ENCODE measurements at places on chromosomes 2 and 18.

GRCh38 chr2:209687323-209687969 lies 84.2 kb upstream of the UNC80 start:
- DNase-seq, result no peak

DNA sequence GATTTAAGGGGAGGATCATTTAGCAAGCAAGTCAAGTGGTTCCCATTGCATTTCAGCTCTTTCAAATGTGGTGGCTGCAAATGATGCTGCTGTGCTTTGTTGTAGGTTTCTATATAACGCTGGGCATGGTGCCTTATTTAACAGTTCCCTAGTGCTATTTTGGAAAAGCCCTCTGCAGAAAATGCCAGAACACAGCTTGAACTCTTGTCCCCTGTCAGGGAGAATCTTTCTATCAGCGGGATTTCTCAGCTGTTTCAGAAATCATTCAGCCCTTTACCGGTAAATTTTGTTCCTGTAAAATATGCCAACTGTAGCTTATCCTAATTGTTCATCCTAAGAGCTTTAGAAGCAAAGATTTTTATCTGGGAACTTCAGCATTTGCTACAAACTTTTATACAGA lies 77.8 kb upstream of the DTNA start:
- no peak for DNase-seq

DNA sequence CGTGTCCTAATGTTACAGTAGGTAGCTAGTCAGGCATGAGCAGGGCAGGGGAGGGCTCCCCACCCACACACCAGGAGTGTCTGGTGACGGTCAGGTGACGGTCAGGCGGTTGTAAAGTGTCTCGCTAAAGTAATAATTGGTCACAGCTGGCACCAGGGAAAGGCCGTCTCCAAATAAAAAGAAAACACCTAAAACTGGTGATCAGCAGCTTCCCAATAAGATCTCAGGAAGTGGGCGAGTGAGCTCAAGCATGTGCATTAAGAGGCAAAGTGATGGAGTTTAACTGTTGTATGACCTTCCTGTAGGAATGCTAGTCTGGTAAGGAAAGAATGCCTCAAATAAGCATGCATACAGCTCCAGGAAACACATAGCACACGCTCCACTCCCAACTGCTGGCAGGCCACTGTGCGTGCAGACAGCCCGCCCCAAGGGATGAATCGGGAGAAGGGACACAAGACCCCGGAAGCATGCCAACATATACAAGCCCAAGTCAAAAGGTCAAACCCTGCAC lies 177.1 kb downstream of the RNF144A start:
- no peak for DNase-seq

DNA sequence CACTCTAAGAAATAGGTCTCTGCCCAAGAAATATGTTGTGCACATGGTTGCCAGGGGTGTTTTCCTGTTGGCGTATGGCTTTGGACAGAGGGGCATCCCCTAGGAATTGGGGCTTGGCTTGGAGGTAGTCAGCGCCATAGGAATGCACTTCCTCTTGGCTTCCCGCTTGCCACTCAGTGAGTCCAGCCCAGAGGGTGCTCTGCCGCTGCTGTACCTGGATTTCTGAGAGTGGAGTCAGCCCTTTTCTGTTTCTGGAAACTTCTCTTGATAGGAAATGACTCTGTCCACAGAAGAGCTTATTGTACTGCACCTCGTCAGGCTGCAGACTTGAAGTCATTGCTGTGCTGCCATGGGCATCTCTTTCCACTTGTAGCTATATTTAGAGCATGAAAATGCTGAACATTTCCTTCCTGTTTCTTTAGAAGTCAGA lies 116.7 kb upstream of the MGAT5 start:
- no peak for DNase-seq

DNA sequence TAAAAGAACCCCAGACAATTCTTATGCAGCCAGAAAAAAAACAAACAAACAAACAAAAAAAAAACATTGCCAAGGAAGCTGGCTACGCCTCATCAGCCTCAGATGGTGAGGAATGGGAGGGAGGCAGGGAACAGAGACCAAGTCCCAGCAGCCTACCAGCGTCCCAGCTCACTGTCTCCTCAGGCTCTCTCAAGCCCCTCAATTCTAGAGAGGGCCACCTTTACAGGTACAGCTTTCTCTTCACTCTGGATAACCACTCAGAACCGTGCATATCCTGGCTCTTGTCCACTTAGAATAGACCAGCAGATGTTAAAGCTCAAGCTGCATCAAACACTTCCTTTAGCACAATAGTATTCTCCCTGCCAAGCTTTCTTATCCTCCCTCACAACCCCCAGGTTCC lies 263.1 kb upstream of the CHAC2 start:
- DNase-seq, result no peak

DNA sequence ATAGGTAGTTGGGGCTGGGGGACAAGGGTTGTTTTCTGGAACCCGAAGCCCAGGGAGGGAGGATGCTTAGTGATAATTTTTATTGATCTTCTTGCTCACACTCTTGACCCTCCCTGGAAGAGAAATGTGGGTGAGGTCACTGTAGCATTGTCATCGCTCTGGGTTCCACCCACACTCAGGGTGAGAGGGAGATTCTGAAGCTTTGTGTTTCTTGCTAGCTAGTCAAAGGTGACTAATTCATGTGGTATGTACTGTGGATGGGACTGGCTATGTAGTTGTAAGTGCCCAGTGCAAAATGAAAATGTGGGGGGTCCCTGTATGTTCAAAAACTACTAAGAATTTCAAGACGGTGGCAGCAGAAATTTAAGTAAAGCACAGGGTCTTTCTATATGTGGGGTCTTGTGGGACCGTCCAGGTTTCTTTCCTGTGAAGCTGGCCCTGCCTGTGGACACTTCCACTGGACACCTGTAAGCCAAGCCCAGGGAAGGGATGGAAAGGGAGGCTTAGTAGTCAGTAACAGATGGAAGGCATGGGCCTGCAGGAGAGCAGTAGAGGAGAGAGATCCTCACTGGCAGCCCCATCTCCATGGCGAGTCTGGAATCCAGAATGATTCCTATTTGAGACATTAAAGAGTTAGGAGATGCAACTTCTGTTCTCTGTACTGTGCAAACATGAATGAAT lies 35.0 kb downstream of the TSN start:
- DNase-seq, result no peak

DNA sequence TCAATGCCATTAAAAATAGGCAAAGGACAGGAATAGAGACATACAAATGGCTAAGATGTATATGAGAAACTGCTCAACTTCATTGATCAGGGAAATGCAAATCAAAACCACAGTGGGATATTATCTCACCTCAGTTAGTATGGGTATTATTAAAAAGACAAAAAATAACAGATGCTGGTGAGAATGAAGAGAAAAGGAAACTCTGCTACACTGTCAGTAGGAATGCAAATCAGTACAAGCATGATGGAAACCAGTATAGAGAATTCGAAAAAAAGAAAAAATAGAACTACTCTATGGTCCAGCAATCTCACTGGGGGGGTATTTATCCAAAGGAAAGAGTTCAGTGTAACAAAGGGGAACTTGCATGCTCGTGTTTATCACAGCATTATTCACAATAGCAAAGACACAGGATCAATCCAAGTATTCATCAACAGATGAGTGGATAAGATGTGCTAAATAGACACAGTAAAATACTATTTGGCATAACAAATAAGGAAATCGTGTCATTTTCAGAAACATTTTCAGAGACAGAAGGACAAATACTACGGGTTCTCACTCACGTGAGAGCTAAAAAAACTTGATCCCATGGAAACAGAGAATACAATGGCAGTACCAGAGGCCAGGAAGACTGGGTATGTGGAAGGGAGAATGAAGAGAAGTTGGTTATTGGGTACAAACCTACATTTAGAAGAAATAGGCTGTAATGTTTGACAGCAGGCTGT lies 60.6 kb downstream of the CCDC74A start:
- DNase-seq, result no peak

GRCh38 chr18:13703899-13704298 lies 22.5 kb downstream of the FAM210A start:
- DNase-seq, result no peak

- DNase-seq, result no peak
Measured at GRCh38 chr18:22302144-22302543, 115.6 kb downstream of the CTAGE1 start.

- DNase-seq, result no peak
Measured at GRCh38 chr2:128284037-128284441, 34.6 kb downstream of the HS6ST1 start.

GRCh38 chr2:227503433-227504406 lies 31.8 kb downstream of the AGFG1 start:
- DNase-seq, result no peak

- no peak for DNase-seq
Measured at GRCh38 chr18:22510697-22511096, 93.0 kb upstream of the CTAGE1 start.

GRCh38 chr2:210445116-210445707 lies 31.3 kb downstream of the LANCL1 start:
- DNase-seq, result no peak

DNA sequence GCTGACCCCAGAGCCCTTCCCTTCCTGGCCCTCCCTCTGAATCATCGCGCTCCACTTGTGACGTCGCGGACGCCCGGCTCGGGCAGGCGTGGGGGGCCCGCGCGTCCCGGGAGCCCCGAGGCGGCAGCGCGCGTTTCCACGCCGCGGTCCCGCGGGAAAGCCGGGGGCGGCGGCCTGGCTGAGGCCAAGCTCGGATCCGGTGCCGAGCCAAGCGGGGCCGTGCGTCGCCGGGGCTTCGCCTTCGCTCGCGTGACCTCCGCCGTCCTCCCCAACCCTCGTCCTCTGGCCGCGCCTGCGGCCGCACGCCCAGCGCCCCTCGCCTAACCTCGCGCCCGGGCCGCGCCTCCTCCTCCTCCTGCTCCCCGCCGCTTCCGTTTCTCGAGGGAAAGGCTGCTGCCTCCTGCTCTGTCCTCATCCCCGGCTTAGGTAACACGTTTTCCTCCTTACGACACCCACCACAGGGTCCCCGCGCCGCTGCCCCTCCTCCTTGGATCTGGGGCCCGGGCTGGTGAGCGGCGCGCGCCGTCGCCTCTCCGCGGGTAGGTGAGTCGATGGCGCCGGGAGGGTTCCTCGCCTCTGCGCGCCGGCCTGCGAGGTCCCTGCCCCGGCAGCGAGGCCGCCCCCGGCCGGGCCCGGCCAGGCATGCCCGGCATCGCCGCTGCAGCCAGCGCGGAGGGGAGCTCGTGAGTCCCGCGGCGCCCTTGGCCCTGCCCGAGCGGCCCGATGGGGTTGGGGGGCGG lies at the start of gene INPP1:
TSS of gene INPP1 (plus strand) at position 54 of the 740 bp plus-strand sequence. CDS start 16,514 bp downstream, outside the sequence.
- peak; percentile 27 for DNase-seq

GRCh38 chr18:35215026-35215425 lies 25.8 kb upstream of the ZNF397 start:
- DNase-seq, result no peak

DNA sequence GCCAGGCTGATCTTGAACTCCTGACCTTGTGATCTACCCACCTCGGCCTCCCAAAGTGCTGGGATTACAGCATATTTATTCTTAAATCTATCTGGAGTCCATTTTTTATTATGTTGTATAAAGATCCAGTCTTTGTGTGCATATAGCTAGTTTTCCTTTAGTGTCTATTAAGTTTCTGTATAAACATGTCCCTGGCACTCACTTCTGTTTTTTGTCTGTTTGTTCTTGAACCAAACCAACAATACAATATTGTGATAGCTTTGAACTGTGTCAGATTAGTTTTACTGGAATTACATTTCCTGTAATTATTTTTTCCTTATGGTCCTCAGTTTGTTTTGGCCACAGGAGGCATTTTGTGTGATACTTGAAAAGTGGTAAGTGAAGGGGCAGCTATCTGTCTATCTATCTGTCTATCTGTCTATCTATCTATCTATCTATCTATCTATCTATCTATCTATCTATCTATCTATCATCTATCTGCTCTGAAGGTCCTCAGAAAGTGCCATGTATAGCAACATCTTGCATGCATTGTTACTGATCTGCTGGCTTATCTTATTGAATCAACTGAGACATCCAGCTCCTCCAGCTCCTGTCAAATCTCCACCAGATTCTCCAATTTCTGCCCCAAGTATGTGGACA lies 70.9 kb upstream of the ACVR1 start:
- DNase-seq, result no peak

- DNase-seq, result no peak
Measured at GRCh38 chr2:55459714-55460274, 40.1 kb upstream of the CCDC88A start.

DNA sequence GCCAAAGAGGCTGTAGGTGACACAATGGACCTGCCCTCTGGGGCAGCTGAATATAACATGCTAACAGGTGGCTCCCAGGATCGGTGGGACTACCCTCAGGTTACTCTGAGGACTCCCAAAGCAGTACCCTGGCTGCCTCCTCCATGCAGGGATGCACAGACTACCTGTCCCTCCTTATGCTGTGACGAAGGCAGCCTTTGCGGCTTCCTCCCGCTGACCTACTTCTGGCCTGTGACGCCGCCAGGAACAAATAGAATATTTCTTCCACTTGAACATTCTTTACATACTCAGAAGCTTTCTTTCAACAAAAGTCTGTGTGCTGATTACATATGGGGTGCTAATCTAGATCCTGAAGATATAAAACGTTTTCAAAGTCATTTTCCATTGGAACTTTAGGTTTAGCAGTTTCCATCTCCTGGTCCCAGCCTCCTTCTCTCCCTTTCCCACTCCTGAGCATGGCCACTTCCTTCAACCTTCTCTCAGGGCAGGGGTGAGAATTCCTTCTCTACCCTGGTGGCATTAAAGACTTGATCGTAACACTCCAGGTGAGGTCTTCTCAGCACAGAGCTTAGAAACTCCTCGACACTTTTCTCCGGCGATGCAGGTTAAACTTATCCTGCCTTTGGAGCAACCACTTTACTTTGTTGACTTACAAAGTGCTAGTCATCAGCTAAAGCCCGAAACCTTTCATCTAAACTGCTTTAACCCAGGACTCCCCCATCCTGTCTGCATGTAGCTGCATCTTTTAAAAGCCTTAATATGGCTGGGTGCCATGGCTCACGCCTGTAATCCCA lies 58.9 kb upstream of the STK17B start:
- DNase-seq, result no peak

DNA sequence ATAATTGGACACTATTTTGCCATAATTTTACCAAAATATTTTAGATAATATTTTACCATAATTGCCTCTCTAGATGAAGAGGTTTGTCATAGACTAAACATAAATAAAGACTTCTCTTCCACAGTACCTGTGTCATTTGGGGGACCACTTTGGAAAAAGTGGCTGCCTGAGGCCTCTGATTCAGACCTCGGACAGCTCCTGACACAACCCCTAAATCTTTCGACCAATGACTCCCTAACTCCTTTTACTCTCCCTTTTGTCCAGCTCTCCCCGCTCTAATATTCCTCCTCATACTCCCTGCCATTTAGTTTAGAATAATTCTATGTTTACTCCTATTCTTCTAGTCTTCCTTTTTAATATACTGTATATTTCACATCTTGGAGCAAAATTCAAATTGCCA lies 36.0 kb upstream of the UBE2E3 start:
- DNase-seq, result no peak

All from stimulated activated CD4-positive, alpha-beta T cell treated with anti-CD3 and anti-CD28 coated beads, Interleukin-2, amount 100 ng/mL, for 48 hours (primary cell).